ENCODE measurements at places on chromosomes 5 and 9.

DNA sequence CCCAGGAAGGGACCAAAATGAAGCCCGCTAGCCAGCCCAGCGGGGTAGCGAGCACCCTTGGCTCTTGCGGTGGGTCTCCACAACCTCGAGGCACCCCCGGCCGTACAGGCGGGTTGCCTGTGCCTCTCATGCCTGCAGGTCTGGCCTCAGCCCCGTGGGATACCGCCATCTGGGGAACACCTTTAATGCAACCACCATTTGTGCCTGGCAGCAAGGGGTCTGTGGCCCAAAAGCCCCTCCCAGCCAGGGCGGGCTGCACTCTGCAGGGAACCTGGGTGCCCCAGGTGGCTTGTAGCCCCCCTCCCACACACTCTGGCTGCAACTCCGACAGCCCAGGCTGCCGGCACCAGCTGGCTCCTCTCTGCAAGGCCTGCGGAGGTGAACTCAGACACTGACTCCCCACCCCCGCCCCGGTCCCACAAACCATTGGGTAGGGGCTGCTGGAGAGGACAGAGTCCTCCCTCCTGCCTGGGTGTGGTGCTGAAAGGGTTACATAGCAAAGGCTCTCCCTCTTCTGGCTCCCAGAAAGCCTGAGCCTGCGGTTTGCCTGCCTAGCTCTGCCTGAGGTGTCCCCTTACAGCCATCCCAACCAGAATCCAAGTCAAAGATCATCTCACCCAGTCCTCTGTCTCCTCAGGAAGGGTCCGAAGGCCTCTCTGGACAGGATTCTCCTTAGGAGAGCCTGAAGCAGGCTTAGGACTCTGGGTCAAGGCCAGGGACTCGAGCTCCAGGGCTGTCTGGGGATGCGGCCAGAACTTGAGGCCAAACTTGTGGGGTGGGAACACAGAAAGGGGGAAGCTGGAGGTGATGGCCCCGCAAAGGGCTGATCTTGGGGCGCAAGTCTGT is 109.4 kb downstream of the PSD2 start:
- DNase-seq = no peak

- DNase-seq = no peak
Measured at GRCh38 chr9:4102078-4102477, 197.8 kb downstream of the GLIS3 start.

GRCh38 chr9:2876726-2877125 is 32.8 kb upstream of the PUM3 start:
- DNase-seq = no peak

- DNase-seq = no peak
Measured at GRCh38 chr5:10111571-10111970, 138.1 kb downstream of the ATPSCKMT start.

DNA sequence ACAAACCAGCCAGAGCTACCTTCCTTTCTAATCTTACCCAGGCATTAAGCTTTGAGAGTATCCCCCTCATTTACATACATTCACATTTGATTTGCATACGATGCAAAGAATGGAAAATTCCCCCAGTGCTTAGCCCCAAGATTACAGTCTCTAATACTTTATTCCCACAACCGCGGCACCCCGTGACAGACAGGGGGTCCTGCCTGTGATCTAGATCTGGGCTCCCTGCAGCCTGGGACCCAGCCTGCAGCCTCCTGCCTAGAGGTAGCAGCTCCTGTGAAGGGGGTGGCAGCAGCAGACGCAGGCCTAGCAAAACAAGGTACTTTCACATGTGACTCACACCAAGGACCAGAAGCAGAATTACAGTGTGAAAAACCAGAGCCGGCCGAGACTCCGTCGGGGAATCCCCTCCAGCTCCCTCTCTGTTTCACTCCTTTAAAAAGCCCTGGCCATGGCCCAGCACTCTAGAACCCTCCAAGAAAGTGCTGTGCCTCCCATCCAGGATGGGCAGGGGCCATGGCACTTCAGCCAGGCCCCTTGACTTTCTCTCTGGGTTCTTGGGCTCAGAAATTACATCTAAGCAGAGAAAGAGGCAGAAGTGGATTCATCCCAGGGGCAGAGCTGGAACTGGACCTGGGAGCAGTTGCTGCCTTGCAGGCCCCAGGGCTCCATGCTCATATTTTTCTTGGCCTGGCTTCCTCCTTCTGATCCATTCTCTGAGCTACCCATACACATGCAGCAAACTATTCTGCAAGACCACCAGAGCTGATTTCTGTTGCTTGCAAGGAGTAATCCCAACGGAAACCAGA is 14.0 kb upstream of the TCF7 start:
- no peak for DNase-seq

- no peak for DNase-seq
Measured at GRCh38 chr5:153756540-153756939, 266.1 kb downstream of the GRIA1 start.

- no peak for DNase-seq
Measured at GRCh38 chr5:138552657-138553056, 9.6 kb upstream of the ETF1 start.

- no peak for DNase-seq
Measured at GRCh38 chr5:15487228-15487627, 12.8 kb upstream of the FBXL7 start.

GRCh38 chr5:39721394-39721793 is 296.6 kb upstream of the DAB2 start:
- no peak for DNase-seq

DNA sequence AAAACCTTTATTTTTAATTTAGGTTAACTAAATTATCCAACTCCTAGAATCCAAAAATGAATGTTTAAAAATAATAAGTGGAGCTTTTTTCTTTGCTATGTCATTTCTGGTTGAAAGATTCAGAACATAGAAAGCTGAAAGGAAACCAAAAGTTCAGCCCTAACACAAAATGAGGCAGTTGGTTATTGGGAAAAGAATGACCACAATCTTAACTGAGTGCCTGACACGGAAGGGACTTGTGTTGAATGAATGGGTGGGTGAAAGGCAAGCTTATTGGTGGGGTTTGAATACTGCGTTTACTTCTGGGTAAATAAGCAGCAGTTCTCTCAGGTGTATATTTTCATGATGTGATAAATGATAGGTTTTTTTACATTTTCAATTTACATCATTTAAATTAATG is 243.5 kb downstream of the IRX1 start:
- DNase-seq = no peak

- no peak for DNase-seq
Measured at GRCh38 chr5:61177716-61178115, 15.4 kb upstream of the SMIM15 start.

DNA sequence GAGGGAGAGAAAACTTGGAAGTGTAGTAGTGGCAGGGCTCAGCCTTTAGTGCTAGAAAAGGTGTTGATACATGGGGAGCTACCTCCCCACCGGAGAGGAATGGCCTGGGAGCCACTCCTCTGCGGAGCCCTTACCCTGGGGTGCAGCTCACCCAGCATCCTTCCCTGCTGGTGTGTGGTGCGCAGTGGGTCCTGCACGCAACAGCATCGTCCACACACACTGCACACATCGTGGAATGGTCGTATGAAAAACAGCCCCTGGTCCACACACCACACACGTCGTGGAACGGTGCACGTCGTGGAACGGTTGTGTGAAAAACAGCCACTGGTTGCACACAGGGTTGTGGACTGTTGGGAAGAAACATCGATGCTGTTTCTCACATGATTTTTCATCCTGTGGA is 16.1 kb upstream of the AHRR start:
- DNase-seq = no peak

All from tibial nerve (tissue), 4 donors.